Cortex of kidney (tissue), 1 donor: ENCODE measurements at places on chromosomes 7 and 10.

GRCh38 chr10:69425511-69426298 is 9.0 kb upstream of the TACR2 start:
- DNase-seq = no peak

GRCh38 chr7:22885797-22886261 is 63.2 kb upstream of the TOMM7 start:
- DNase-seq = no peak

GRCh38 chr10:43090188-43090587 is 13.3 kb downstream of the RET start:
- DNase-seq = no peak

DNA sequence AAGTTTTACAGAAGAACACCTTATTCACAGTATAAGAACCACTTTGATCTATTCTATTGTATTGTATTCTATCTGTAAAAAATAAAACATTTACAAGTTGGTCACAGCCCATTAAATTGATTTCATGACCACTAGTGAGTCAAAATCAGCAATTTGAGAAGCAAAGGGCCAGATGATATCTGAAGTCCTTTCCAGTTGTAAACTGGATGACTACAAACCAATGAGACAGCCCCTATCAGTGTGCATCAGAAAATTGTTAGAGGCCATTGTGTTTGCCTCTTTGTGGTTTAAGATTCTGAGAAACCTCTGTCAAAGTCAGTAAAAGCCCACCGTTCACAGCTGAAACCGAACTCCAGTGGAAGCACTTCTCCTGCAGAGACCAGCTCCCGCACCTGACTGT is 54.8 kb downstream of the TBXAS1 start:
- no peak for DNase-seq

- no peak for DNase-seq
These were observed 49.3 kb upstream of the GNA12 start for GRCh38 chr7:2893411-2893861.

DNA sequence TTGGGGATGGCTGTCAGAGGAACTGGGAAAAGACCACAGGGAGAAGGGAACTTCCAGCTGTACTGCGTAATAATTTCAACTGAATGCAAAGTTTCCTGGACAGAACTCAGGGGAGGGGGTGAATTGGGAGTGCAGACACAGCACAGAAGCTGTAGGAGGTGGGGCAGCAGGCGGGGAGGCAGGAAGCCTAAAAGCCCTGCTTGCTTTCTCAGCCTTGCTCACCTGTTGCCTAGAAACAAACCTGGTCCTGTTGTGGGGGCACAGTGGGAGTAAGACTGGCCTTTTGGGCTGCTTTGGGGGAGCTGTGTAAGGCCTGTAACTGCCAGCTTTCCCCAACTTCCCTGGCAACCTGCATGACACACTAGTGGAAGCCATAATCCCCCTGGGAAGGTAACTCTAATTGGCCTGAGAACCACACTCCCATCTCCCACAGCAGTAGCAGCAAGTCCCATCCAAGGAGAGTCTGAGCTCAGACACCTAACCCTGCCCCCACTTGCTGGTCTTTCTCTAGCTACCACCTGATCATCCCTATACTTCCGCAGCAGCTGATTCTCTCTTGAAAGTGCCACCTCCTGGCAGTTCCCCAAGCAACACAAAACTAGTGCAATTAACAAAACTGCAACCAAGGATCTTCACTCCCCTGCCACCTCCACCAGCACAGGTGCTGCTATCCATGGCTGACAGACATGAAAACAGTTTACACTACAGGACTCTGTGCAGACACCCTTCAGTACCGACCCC is 1239.3 kb downstream of the SORCS1 start:
- DNase-seq = no peak

GRCh38 chr7:74581916-74582440 is 75.5 kb upstream of the GTF2I start:
- no peak for DNase-seq

GRCh38 chr7:141702047-141702567 is at the start of gene DENND11:
DENND11 (minus strand) TSS chr7:141702166; CDS start chr7:141702153, 13 bp downstream.
- DNase-seq = no peak

- DNase-seq = no peak
These were observed 20.6 kb upstream of the WASL start for GRCh38 chr7:123769371-123769770.

DNA sequence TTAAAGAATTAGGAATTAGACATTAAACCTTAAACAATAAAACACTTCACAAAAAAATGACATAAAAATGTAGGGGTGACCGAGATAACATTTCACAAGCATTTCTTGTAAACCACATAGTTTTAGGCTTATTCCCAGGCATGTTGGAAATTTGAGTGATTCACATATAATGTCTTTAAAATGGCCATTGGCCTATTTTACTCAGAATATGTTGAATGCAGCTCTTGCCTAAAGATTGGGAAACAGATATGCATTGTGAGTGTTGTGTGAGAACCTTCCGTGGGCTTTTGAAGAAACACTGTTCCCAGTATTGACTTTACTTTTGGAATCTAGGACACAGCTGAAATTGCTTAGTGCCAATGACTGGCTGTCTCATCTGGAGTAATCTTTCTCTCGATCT is 79.6 kb downstream of the ARL5B start:
- DNase-seq = no peak

DNA sequence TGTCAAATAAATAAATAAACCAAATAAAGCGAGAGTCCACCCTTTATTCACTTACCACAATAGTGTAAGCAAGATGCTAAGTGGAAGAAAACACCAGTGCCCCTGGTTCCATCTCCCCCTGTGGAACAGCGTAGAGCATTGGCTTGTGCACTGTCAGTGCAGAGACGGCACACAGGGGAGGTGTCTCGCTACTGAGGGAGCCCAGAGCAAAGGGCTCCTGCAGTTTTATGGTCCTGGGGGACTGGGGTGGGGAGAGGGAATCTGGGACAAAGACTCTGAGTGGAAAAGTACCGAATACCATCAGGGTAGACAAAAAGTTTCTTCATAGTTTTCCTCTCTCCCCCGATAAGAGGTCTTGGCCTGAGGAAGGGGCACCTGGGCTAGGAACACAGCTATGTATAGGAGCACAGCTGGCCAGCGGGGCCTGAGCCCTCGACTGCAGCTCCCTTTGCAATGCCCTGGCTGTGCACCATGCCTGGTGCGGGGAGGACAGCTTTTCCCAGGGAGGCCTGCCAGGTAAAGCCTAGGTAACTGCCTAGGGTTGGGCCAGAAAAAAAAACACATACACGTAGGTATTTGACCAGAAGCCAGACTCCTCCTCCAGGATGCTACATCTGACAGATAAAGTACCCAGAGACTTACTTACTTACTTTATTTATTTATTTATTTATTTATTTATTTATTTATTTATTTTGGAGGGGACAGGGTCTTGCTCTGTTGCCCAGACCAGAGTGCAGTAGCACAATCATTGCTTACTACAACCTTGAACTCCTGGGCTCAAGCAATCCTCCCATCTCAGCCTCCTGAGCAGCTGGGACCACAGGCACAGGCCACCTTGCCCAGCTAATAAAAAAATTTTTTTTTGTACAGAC is 88.8 kb upstream of the KIF5B start:
- DNase-seq = no peak

- no peak for DNase-seq
These were observed 57.3 kb upstream of the NRG3 start for GRCh38 chr10:81817596-81818170.

GRCh38 chr7:132191418-132191817 is 384.9 kb downstream of the PLXNA4 start:
- no peak for DNase-seq

GRCh38 chr7:68321076-68321639 is 1277.1 kb upstream of the AUTS2 start:
- no peak for DNase-seq

GRCh38 chr7:35702541-35702940 is 7.6 kb upstream of the HERPUD2 start:
- DNase-seq = no peak

DNA sequence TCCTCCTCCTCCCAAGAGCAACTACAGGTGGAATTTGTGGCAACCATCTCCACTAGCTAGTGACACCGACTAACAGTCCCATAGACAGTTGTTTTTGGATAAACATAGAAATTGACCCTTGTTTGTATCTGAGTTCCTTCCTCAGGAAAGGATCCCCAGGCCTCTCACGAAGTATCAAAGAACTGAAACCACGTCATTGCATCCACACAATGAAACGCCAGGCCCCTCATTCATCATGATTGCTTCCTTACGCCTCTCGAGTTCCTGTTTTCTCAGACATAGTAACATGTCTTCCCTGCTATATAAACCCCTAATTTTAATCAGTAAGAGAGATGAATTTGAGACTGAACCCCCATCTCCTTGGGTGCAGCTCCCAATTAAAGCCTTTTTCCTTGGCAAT is 18.1 kb downstream of the SLC35G1 start:
- DNase-seq = no peak

DNA sequence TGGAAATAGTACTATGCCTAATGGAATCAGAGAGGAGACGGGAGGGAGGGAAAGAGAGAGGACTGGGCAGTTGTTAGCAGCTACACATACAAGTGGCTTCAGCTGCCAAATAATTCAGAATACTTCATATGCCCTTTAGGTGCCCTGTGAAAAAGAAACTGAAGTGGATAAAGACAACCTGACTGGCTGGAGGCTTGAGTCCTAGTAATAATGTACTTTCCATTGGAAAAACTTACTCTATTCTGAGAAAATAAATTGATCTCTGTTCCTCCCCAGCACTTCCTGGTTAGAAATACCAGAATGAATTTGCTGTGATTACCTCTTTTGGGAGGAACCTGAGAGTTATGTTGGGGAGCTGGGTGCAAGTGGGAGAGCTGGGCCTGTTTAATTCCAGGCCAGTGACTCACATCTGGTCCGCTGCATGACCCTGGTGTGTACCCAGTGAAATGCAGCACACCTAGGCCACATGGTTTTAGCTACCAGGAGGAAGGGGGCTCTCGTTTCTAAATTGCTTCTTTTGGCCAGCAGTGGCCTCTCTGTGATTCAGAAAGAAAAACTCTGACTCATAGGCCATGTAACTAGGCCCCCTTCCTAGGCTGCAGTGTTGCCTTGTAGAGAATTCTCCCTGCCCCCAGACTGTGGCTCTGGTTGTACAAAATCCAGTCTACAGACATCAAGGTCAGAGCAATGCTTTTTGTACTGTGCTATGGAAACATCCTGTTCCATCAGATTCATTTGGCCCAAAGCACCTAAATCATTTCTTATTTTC is 6.5 kb downstream of the AGFG2 start:
- no peak for DNase-seq

- no peak for DNase-seq
These were observed 11.6 kb upstream of the MNX1 start for GRCh38 chr7:157021871-157022680.
